ENCODE measurements at places on chromosomes 11 and 22.

GRCh38 chr11:64784813-64785581, 6.7 kb upstream of the SF1 start:
- DNase-seq = no peak

- no peak for DNase-seq
Observed at GRCh38 chr11:129195682-129196081, 3.6 kb upstream of the ARHGAP32 start.

DNA sequence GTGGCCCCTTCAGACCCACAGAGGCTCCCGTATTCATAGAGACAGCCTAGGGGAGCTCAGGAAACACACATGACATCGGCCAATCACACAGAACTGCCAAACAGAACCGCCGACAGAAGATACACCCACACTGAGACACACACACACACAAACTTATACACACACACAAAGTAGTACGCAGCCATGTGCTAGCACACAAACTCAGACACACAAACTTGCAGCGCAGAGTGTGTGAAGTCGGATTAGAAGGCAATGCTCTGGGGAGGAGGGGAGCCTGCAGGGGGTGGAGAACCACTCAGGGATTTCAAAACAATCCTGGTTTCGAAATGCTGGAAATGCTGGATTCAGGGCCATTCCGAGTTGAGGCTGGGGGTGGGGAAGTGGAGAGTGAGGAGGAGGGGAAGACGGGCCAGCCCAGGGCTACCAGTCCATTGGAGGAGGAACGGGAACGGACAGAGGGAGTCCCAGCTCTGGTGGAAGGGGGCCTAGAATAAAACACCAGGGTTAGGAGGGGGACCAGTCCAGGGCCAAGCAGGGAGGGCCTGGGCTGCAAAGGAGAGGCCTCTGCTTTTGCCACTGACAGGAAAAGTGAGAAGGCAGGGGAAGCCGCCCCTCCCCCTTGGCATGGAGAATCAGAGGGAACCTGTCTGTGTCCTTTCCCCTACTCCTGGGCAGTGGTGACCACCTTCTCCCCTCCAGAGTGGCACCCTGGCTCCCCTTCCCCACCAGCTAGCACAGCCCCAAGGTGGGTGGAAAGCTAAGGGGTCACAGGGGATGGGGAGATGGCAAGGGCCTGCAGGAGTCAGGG, 4.4 kb downstream of the BCL9L start:
- DNase-seq = no peak

- DNase-seq = no peak
Observed at GRCh38 chr11:80673566-80673965, 1232.7 kb upstream of the TENM4 start.

DNA sequence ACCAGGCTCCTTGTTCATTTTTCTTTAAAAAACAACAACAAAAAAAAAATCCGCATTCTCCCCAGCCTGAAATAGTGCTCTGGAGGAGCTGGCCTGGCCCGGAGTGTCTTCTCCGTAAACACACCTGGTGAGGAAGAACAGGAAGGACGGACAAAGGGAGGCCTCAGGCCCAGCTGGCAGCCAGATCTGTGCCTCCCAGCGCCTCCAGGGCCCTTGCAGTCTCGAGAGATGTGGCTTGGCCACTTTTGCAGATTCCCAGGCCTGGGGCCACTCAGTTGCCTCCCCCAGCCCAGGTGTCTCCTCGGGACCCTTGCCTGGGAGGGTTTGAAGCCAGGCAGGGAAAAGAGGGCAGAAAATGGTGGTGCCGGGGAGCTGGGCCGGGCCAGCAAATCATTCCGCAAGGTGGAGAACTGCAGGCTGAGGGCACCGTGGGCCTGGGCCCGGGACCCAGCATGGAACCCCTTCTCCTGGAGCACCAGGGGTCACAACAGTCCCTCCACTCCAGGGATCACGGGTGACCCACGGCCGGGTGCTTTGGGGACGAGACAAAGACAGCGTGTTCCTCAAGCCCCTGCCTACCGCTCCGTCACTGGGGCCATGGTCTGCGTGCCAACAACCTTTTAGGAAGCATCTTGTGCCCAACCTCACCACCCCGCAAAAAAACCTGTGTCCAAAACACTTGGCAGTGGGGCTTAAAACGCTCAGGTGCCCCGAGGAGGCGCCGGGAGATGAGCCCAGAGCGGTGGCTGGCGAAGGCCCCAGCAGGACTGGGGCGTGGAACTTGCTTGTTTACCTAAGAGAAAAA, 67.1 kb upstream of the WNT7B start:
- DNase-seq = peak; percentile 26

- DNase-seq = no peak
Observed at GRCh38 chr22:26517429-26517828, 5.2 kb upstream of the TFIP11 start.

- no peak for DNase-seq
Observed at GRCh38 chr11:119445850-119446249, 22.9 kb upstream of the THY1 start.

DNA sequence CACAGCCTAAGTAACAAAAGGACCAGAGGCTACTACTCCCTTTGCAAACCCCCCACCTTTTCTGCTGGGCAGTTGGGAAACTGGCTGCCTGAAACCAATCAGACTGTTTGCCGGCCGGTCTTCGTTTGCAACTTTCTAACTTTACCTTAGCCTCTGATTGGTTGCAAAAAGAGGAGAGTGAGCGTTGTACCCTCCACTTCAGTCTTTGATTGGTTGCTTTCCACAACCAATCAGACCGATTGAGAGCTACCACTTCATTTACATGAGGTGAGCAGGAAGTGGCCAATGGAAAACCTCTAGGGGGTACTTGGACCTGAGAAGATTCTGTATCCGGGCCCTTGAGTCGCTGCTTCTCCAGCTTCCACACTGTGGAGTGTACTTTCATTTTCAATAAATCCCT, 18.8 kb upstream of the CLNS1A start:
- no peak for DNase-seq

- no peak for DNase-seq
Observed at GRCh38 chr11:21564833-21565682, 627.8 kb upstream of the ANO5 start.

DNA sequence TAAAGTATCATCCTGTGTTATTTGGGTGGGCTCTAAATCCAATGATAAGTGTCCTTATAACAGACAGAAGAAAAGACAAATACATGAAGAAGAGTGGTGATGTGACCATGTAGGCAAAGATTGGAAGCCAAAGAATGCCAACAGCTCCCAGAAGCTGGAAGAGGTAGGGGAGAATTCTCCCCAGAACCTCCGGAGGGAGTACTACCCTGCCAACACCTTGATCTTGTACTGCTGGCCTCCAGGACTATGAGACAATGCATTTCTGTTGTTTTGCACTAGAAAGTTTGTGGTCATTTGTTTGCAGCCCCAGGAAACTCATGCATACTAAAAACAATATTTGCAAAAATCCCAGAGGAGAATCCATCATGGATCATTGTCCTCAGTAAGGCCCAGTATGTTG, 115.0 kb upstream of the ARHGAP20 start:
- DNase-seq = no peak

GRCh38 chr22:43825651-43826050, 13.5 kb upstream of the EFCAB6 start:
- no peak for DNase-seq

GRCh38 chr22:50455201-50455600, 19.6 kb downstream of the SBF1 start:
- DNase-seq = no peak

DNA sequence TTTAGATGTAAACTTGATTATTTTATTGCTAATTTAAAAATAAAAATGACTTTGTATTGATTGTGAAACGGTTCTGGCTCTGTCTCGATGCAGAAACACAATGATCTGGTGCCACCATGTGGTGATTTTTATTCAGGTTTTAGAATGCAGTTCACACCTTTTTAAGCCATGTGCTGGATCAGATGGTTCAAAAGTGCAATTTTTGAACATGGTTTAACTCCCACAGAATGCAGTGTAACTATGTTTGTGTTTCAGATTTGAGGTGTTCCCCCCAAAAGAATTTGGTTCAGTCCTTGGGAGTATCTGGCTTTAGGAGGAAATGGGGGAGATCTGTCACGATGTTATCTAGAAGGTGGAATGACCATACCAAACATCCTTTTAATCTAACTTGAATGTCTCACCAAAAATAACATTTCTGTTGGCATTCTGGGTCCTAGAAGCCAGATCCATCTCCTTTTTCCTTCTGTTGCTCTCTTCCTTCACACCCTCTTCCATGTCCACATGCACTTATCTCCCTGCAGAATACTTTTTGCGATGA, 7.9 kb downstream of the MRPL16 start:
- no peak for DNase-seq

GRCh38 chr11:130592056-130592455, 143.6 kb downstream of the ADAMTS15 start:
- no peak for DNase-seq

GRCh38 chr11:119785131-119785530, 56.1 kb upstream of the NECTIN1 start:
- no peak for DNase-seq

GRCh38 chr11:114193730-114194679, 102.2 kb upstream of the NNMT start:
- no peak for DNase-seq

GRCh38 chr22:40251106-40251505, 73.4 kb downstream of the TNRC6B start:
- no peak for DNase-seq

- no peak for DNase-seq
Observed at GRCh38 chr11:1198561-1199240, 24.2 kb upstream of the MUC5B start.

- no peak for DNase-seq
Observed at GRCh38 chr11:74412733-74413359, 14.6 kb upstream of the PGM2L1 start.

DNA sequence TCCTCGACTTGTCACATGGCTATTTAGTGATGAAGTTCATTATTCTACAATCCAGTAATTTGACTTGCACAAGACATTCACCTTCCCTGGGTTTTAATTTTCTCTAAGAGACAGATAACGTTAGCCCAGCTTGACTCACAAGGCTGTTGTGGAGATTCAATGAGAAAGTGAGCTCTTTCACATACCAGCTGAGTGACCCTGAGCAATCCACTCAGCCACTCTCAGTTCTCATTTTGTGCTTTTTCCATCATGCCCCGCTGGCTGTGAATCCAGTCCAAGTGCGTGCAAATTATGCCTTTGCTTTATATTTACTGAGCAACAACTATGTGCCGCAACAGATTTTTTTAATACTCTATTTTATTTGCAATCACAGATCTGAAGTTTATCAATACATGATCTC, 176.5 kb downstream of the LARGE1 start:
- no peak for DNase-seq

GRCh38 chr22:50170453-50171318, at the start of gene PANX2:
Gene PANX2 (plus strand): TSS chr22:50170731. CDS start chr22:50170731, 0 bp downstream.
- no peak for DNase-seq

DNA sequence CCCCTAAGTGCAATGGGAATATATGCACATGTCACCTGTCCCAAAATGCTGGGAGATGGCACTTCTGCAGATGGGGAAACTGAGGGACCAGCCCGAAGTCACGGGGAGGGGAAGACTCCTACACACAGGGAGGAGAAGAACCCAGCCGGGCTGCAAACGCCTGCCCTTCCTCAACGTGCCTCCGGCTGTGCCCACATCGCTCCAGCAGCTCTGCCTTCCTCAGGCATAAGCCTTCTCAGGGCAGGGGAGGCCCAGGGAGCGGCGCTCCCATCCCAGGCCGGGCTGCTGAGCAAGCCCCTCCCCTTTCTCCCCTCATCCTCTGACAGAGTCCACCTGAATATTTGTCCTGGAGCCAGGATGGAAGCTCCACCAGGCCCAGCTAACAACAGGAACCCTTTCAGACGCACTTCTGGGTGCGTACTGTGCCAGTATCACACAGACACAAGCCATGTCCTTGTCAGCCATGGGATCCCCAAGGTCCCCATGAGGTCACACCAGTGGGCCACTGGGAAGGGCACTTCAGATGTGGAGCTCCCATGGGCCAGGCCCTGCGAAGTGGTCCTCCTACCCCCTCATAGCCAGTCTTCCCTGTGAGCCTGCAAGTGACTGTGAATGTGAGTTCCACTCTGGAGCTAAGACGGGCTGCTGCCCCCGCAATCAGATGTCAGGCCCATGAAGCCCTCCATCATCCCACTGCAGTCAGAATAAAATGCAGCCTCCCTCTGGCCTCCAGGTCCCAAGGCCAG, 2.5 kb upstream of the CD81 start:
- DNase-seq = no peak

DNA sequence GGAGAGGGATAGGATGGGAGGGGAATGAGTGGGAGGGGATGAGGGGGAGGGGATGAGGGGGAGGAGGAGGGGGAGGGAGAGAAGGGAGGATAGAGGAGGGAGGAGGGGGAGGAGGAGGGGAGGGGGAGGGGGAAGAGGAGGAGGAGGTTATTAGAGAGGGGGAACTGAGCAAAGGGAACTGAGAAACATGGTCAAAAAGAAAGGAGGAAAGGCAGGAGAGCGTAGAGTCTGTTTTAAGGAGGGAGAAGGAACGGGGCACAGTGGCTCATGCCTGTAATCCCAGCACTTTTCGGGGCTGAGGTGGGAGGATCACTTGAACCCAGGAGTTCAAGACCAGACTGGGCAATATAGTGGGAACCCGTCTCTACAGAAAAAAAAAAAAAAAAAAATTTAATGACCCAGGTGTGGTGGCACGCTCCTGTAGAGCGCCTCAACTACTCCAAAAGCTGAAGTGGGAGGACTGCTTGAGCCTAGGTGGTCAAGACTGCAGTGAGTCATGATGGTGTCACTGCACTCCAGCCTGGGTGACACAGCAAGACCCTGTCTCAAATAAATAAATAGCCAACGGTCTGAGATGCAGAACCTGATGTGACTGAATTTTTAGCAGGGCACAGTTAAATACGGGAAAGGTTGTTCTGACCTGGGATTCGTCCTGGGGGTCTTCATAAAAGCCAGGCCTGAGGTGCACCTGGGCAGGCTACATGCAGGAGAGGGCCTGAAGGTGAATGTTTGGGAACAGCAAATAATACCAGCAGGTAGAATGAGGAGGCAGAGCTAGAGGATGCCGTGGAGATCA, 4.0 kb downstream of the B3GNT6 start:
- no peak for DNase-seq

- DNase-seq = no peak
Observed at GRCh38 chr11:10021563-10021962, 272.5 kb downstream of the SBF2 start.

DNA sequence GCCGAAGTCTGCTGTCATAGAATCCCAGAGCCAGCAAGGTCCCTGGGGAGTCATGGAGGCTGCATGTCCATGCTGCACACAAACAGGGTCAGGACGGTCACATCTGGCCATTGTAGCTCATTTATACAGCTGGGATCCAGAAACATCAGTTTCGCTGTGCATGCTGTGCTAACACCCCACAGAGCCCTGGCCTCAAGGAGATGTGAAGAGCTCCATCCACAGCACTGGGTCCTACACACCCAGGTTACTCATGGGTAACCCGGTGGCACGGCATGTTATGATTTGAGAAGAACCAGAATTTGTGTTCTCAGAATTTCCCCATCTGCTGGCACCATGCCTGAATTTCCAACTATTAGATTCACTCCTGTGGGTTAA, 146.3 kb upstream of the ARHGAP20 start:
- DNase-seq = no peak

All from activated T-cell treated with anti-CD3 and anti-CD28 coated beads, Interleukin-2, amount 50 U/mL, for 1 hour (primary cell).